ENCODE measurements at places on chromosomes 6 and 20.

- DNase-seq, result no peak
These were observed 78.0 kb upstream of the RPS6KA2 start for GRCh38 chr6:166705069-166705468.

DNA sequence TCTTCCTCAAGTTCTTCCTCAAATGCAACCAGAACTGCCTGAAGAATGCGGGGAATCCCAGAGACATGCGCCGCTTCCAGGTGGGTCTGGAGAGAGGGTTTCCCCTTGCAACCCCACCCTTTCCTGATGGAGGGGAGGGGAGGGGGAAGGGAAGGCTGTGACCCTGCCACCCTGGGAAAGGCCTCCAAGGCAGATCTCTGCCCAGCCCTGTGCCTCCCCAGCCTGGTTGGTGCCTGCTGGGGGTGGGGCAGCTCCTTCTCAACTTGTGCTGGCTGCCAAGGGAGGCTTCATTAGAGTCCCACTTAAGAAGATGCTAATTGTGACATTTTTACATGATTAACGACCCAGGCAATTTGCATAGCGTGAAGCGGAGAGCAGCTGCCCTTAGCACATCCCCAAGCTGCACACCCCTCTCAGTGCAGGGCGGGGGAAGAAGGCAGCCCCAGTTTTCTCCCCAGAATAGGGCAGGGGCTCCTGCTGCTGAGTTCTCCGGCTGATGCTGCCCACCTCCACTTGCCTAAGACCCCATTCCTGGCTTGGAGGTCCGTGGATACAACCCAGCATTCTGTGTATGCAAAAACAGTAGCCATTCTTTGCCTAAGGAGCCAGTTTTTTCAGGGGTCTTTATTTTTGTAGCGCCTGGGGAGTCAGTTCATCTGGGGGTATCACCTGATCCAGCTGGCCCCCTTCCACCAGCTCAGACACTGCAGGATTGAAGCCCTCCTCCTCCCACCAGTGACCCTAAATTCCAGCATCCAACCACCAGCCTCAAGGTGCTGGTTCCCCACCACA is 51.7 kb downstream of the CPXM1 start:
- DNase-seq, result no peak

DNA sequence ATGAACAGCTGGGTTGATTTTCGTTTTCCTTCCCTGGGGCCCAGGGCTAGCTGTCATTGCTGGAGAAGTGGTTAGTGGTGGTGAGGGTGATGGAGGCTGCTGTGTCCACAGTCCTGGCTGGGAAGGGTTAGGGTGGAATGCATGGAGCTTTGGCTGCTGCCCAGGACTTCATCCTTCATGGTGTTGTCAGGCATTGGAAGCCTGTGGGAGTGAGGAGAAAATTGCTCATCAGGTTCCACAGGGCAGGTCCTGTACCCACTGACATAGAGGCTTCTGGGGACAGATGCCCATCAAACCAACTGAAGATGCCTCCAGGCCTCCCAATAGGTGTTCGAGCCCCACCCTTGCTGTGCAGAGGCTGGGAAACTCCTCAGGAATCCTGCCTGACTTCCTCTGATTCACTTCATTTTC is 262.4 kb upstream of the SUPT3H start:
- no peak for DNase-seq

DNA sequence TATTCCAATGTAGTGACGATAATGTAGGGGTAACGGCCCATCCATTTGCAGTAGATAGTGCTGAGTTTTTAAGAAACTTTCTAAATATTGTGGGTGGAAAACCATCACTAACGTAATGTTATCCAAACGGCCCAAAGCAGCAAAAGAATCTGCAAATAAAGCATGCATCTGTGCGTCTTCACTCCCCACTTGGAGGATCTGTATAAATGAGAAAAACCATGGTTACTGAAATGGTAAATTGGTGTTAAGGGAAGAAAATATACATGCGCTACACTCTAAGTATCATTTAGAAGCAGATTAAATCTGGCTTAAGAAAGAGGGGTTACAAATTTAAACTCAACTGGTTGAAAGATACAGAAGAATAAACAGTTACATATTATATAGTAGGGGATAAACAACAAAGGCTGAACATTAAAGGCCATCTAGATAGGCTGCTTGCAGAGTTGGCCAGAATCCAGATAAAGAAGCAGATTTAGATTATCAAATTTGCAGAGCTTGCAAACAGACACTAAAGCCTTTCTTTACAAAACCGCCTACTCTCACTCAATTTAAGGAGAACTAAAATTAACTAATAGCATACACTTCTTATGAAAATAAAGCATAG is 93.3 kb downstream of the SESN1 start:
- DNase-seq, result no peak

GRCh38 chr6:54291146-54291545 is 17.1 kb upstream of the TINAG start:
- no peak for DNase-seq

DNA sequence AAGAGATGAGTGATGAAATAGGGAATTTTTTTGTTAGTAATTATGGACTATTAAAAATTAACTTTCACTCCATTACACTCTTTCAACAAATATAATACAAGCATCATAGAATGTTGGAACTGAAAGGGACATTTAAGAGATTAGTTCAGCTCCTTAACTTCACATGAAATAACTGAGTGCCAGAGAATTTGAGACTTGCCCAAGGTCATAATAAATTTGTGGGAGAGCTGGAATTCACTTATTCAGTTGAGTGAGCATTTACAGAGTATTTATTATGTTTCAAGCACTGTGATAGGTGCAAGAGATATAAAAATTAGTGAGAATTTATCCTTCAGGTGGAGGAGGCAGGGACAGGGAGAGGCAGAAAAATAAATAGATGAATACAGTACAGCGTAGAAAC is 154.6 kb downstream of the KCNQ5 start:
- DNase-seq, result no peak

DNA sequence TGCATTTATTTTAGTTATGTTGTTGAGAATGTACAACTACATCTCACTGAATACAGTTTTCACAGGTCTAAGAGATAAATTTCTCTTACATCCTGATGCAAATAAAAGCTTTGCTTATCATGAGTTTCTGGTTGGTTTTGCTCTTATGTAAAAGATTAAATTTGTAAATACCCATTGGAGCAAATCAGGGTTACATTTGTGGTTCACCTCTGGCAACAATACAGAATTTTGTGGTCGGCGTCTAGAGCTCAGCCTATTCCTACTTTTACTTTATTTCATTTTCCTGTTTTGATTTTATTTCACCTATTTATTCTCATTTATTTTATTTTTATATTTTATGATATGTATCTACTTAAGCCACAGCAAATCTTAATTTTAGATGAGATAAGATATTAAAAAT is 271.9 kb upstream of the MARCKS start:
- no peak for DNase-seq

DNA sequence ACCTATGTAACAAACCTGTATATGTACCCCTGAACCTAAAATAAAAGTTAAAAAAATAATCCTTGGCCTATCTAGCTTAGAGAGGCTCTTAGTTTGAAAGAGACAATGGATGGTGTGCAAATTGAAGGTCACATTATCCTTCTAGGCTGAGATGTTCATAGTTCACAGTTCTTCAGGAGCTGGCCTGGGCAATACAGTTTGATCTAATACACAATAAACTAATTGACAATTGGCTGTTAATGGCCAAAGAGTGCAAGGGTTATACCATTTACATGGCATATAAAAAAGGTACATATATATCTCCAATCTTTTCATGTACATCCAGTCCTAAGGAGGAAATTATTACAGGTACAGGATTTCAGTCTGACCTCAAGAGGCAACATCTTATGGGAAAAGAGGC is 117.4 kb upstream of the NEDD9 start:
- no peak for DNase-seq

DNA sequence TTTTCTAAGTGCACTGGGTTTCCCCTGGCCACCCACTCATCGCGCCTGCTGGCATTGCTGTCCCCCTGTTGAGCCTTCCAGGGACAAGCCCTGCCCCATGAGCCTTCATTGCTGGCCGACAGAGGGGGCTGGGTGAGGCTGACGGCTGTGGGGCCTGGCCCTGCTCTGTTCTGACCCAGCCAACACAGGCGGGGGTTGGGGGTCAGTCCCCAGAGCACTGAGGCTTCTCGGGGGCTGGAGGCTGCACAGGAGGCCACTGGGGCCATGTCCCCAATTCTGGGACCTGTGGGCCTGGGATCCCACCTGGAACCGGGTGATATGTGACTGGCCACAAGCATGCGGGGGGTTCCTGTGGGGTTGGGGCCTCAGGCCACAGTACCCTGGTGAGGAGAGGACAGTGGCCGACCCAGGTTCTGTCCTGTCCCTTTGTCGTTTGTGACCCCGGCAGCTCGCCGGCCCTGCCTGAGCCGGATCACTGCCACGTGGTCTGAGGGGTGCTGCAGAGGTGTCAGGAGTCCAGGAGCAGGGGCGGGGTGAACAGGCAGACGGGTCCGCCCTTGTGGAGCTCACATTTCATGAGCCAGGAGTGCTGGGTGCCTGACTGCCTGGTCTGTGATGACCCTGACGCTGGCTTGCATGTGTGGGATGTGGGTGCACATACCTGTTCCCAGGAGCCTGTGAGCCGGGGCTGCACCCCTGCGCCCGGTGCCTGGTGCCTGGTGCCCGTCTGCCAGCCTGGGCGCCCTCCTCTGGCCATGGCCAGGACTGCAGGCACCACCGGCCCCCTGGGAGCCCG is 2.1 kb upstream of the COL20A1 start:
- peak; percentile 46 for DNase-seq

DNA sequence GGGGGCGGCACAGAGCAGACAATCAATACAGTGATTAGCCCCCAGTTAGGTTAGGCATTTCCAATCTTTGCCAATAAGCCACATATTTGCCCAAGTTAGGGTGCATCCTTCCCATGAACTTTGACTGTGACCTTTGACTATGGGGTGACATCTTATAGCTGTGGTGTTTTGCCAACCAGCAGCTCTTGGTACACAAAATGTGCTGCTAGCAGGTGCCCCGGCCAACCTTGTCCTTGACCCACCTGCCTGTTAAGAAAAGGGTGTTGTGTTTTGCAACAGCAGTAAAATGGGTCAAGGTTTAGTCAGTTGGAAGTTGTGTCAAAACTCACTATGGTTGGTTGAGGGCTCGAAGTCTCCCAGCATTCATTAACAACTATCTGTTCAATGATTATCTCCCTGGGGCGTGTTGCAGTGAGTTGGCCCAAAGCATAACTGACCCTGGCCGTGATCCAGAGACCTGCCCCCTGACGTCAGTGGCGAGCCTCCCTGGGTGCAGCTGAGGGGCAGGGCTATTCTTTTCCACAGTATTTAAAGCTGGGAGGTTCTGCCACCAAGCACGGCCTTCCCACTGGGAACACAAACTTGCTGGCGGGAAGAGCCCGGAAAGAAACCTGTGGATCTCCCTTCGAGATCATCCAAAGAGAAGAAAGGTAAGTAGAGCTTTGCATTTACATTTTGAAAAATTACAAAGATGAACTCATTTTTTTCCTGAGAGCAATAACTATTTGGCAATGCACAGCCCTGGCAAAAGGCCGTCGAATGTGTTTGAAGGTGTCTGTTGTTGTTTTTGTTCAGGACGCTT is at the start of gene PCK1:
Gene PCK1, plus strand, starts transcription at position 557 of the 802 bp plus-strand sequence. CDS start 302 bp downstream, outside the sequence.
- DNase-seq, result no peak

DNA sequence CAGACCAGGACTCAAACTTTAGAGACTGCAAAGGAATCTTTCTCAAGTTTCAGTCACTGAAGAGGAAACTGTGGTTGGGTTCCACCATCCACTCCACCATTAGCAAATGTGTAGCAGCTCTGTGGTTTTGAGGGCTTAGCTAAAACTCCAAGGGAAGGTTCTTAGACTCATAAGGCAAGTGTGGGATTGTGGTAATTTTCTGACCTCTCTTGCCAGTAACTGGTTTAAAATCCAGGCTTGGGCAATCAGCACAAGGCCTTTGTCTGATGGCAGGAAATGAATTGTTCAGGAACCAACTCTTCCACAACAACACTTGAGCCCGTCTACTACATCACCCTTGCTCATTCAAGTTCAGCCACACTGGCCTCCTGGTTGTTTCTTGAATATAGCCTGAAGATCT is 68.6 kb upstream of the FBXL4 start:
- no peak for DNase-seq

GRCh38 chr20:59075934-59076508 is 33.4 kb upstream of the PRELID3B start:
- DNase-seq, result no peak

GRCh38 chr6:37078814-37079213 is 73.4 kb downstream of the FGD2 start:
- DNase-seq, result no peak

DNA sequence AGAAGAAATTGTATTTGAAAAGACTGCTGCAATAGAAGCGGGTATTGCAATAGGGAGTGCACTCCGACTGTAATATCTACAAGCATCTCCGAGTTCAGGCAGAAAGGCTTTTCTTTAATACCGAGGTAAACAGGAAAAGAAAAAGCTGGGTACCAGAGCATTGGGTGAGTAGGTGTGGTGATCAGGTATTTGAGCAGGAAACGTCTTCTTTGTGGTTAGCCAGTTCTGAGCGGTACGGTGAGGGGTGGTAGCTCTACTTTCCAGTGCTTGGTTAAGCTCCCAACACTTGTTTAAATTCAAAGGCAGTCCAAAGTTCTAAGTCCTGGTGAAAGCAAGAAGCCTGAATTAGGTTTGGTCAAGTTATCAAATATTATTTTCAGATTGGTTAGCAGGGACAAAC is 404.1 kb downstream of the LMBRD1 start:
- DNase-seq, result no peak

GRCh38 chr6:35453236-35453635 is 1.1 kb downstream of the FANCE start:
- no peak for DNase-seq

Data from NCI-H510A treated with DMSO at 0.1 percent for 48 hours (cell line).